ENCODE measurements at places on chromosomes 1 and 21.

- peak; percentile 32 for DNase-seq
Observed at GRCh38 chr1:17212487-17213121, 7.7 kb downstream of the PADI1 start.

DNA sequence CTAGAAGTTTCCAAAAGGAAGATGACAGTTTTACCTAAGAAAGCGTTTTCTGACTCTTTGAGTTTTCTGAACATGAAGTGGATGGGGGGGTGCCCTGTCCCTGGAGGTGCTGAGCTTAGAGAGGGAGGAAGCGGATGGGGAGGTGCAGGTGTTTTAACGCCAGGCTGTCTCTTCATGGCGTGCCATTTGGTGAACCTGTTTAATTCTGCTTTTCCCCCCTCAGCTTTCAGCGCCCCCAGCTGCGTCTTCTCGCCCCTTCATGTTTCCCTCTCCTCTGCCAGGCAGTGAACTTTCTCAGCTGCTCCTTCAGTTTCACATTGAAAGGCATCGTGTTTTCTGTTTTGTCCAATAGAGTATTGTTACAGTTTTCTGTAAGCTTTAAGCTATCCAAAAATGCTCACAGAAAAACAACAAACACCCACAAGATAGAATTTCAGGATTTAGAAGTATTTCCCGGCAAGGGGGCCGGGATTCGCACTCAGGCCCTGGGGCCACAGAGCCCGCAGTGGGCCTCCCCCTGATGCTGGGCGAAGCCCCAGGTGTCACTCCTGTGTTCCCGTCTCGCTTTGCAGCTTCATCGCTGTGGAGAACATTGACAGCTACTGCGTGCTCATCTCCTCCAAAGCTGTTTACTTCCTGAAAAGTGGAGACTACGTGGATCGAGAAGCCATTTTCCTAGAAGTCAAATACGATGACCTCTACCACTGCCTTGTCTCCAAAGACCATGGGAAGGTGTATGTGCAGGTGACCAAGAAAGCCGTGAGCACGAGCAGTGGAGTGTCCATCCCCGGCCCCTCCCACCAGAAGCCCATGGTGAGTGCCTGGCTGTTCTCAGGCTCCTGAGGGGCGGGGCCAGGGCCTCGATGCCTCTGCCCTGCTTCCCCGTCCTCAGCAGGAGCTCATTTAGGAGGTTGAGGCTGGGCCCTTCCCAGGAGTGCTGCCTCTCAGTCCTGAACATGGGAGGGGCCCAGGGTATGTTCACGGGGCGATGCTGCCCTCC is 111.4 kb downstream of the DHRS3 start:
- no peak for DNase-seq

- DNase-seq = no peak
Observed at GRCh38 chr1:202076050-202076511, 46.6 kb upstream of the GPR37L1 start.

GRCh38 chr1:107073493-107073892 is 17.0 kb downstream of the PRMT6 start:
- DNase-seq = no peak

DNA sequence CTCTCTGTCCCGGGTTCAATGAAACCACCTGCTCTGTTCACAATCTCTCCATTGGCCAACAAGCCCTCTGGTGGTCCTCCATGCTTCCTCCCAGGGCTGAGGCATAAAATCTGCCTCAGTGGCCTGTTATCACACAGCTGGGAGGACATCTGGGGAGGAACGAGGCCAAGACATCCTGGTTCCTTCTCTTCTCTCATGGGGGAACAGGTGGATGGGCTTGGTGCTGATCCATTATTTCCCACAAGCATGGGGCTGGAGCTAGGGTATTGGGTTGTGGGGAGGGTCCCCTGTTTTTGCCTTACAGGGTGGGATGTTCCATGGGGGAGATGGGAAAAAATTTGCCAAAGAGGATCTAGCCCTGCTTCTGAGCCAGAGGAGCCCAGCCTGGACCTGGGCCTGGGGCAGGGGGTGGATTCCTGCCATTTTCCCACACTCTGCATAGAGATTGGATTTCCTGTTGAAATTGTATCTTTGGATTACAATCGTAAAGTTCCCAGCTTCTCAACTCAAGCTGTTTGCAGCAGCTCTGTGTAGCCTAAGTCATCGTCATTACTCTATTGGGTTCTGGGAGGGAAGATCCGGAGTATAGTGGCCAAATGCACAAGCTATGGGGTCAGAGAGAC is 124.7 kb downstream of the NAV1 start:
- DNase-seq = no peak
